ENCODE measurements at places on chromosomes 16 and 17.

- no peak for DNase-seq
Measured at GRCh38 chr17:5011928-5012327, 14.2 kb downstream of the KIF1C start.

DNA sequence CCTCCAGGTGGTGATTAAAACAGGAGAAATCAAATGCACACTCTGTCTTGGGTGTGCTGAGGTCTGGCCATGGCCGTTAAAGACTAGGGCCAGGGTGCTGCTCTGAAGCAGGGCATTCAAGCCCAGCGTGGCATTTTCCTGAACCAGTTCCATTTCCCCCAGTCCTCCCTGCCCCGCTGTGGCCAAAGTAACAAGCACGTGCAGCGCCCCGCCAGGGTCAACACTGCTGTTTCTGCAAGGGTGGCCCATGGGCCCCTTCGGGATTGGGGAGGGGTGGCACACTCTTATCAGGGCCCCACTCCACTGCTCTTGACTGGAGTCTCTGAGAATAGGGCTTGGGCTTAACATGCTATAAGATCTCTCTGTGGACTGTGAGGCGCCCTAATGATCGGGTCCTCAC, 72.9 kb downstream of the IL21R start:
- DNase-seq, result no peak

- DNase-seq, result no peak
Measured at GRCh38 chr16:8096211-8096610, 494.1 kb downstream of the TMEM114 start.

DNA sequence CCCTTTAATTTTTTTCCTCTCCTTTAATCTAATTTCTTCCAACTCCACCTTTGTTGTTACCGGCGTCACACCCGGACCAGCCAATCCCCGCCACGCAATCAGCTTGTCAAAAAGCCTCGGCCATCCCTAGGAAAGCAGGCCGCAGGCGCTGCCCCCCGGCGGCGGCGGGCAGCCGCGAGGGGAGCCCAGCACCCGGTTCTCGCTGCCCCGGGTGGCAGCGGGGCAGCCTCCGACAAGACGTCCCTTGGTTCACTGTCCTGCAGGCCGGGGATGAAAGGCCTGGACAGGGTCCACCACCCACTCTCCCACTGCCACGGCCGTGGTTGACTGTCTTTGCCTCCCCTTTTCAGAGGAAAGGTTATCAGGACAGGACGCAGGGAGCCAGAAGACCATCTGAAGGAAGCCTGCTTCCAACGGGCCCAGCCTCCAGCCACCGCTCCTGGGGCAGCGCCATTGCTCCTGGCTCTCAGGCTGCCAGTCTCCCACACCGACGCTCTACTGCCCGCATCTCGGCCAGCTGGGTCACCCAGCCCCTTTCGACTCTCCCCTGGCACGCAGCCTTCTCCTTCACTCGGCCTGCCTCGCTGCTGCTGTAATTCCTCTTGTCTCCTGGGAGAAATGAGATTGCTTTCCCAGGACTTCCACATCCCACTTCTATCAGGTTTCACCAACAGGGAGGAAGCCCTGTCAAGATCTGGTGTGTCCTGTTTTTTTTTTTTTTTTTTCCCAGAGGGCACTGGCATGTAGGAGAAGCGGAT, 2.8 kb upstream of the UBTF start:
- DNase-seq, result no peak

GRCh38 chr16:87747626-87748414, 18.0 kb downstream of the KLHDC4 start:
- no peak for DNase-seq

DNA sequence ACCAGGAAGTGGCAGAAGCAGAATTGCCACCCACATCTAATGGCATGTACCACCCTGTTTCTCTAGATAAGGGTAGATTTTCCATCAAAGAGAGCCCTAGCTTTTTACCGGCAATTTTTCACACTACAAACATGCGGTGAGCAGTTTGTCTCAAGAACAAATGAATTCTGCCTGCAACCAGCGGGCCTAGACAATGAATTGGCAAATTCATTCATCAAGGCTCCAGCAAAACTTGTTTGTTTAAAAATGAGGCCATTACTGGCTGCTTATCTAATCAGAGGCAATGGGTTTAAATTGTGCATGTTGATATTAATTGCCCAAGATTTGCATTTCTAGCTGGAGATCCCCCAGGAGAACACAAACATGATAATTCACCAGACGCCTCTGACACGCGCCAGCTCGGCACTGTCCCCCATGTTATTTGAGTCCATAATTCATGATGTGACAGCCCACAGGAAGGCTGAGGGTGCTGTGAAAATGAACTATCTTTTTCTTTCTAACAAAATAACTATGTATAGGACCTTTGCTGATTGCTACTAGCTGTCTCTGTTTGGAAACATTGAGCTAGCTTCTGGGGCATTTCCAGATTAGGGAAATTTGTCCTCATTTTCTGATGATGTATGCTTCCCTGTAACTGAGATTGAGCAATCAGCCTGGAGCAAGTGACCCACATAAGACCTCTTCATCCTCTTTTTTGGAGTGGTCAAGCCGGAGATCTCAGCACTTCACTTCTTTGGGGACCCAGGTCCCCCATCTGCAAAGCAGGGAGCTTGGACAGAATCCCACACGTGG, 80.8 kb downstream of the CNGB1 start:
- no peak for DNase-seq

GRCh38 chr16:85959686-85960085, 60.7 kb downstream of the IRF8 start:
- no peak for DNase-seq

- no peak for DNase-seq
Measured at GRCh38 chr16:12096828-12097522, 120.4 kb downstream of the SNX29 start.

GRCh38 chr16:67720236-67720635, 1.1 kb upstream of the GFOD2 start:
- DNase-seq, result no peak

DNA sequence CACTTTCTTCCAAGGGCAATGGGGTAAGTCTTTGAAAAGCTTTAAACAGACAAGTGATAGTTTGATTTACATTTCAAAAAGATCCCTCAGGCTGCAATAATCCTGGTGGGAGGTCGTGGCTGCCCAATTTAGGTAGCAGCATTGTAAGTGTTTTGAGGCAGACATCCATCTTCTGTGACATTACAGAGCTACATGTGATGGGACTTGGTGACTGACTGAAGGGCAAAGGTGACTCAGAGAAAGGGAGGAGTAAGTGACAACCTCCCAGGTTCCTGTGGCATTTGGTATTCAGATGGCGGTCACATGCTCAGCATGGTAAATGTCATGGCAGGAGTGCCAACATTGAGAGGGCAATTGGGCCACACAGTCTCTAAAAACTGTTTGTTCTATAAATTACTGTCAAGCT, 26.5 kb downstream of the STAT3 start:
- no peak for DNase-seq

DNA sequence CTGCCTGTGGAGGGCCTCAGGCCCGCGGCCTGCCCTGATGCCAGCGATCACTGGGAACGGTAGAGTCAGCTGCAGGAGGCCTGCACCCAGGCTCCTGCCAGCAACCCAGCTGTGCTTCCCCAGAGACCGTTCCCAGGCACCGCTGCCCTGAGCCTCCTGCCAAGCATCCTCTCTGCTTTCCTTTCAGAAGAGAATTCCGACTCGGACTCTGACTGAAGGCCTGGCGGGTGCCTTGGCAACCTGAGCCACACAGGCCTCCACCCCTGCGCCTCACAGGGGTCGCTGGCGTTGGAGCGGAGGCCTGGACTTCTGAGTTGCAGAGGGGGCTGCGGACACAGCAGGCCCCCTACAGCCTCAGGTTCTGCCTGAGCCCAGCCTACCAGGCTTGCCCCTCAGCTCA, 7.9 kb downstream of the CMTM3 start:
- no peak for DNase-seq

DNA sequence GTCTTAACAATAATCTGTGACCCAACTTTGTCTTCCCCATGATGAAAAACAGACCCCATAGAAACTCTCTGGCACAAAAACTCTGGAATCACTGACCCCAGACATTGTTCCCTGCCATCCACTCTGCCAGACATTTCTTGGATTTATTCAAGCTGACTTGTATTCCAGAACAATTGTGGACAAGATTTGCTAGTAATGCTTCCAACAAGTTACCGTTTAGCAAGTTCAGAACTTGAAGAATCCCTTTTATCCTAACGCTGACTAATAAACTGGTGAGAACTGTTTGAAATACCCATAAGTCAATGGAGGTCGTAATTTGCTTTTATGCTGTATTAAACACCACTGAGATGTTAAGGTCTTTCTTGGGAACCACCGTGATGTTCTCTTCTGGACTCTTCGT, 10.5 kb downstream of the HSBP1 start:
- no peak for DNase-seq

GRCh38 chr16:26441178-26441577, 625.5 kb upstream of the C16orf82 start:
- no peak for DNase-seq

- DNase-seq, result no peak
Measured at GRCh38 chr17:17120294-17120693, 78.0 kb downstream of the MPRIP start.

- DNase-seq, result no peak
Measured at GRCh38 chr16:17926461-17926860, 410.1 kb downstream of the NPIPA8 start.

DNA sequence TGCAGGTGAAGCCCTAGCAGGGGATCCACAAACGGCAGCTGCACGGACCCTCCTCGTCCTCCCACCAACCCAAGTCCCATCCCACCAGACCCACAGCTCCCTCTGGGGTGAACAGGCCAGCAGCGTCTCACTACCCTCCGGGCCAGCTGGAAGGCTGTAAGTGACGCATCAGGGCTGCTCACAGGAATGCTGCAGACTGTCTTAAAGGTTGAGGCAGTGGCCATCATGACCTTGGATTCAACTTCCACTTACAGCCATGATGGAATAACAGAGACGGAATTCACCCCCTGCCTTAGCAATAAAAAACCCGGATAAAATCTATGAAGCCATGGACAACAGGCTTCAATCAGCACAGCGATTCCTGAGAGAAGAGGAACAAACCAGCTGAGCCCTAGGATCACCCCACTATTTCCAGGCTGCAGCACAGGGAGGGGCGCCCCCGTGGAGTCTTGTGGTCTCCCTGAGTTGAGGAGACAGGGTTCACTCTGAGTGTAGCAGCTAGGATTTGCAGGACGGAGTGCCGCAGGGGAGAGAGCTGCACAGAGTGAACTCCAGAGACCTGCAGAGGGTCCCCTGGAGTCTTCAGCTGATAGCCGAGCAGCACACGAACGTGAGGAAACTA, 10.5 kb downstream of the FAM83G start:
- no peak for DNase-seq

- DNase-seq, result no peak
Measured at GRCh38 chr16:66814734-66815133, 13.3 kb upstream of the TERB1 start.

GRCh38 chr16:70429888-70430666, 8.8 kb downstream of the ST3GAL2 start:
- DNase-seq, result no peak

DNA sequence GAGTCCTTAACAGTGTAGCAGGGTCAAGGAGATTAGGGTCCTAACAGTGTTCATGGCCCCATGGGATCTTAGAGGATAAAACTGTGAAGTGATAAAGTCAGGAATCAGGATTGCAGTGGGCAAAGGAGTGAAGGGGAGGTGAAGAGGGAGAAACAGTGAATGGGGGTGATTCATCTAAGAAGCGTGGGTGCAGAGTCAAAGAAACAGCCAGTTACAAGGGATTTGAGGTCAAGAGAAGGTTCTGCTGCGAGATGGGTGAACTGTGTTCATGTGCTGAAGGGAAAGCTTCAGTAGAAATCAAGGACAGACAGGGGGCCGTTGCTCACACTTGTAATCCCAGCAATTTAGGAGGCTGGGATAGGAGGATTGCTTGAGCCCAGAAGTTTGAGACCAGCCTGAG, 5.9 kb downstream of the GTF3C1 start:
- no peak for DNase-seq

- peak; percentile 87 for DNase-seq
Measured at GRCh38 chr17:40177275-40177874, at the start of gene RAPGEFL1. Gene RAPGEFL1, plus strand, starts transcription at chr17:40177470. Its CDS starts 392 bp downstream, at chr17:40177862.

- no peak for DNase-seq
Measured at GRCh38 chr17:19388791-19389785, 2.1 kb upstream of the MFAP4 start.

- DNase-seq, result no peak
Measured at GRCh38 chr17:62045109-62045508, 20.0 kb downstream of the MED13 start.

GRCh38 chr16:66166490-66166889, 200.0 kb upstream of the CDH5 start:
- no peak for DNase-seq

- no peak for DNase-seq
Measured at GRCh38 chr17:7711051-7711755, 6.2 kb downstream of the EFNB3 start.

GRCh38 chr17:57465610-57466009, 209.3 kb downstream of the MSI2 start:
- DNase-seq, result no peak

- peak; percentile 47 for DNase-seq
Measured at GRCh38 chr16:27154705-27155521, 48.4 kb upstream of the KDM8 start.

DNA sequence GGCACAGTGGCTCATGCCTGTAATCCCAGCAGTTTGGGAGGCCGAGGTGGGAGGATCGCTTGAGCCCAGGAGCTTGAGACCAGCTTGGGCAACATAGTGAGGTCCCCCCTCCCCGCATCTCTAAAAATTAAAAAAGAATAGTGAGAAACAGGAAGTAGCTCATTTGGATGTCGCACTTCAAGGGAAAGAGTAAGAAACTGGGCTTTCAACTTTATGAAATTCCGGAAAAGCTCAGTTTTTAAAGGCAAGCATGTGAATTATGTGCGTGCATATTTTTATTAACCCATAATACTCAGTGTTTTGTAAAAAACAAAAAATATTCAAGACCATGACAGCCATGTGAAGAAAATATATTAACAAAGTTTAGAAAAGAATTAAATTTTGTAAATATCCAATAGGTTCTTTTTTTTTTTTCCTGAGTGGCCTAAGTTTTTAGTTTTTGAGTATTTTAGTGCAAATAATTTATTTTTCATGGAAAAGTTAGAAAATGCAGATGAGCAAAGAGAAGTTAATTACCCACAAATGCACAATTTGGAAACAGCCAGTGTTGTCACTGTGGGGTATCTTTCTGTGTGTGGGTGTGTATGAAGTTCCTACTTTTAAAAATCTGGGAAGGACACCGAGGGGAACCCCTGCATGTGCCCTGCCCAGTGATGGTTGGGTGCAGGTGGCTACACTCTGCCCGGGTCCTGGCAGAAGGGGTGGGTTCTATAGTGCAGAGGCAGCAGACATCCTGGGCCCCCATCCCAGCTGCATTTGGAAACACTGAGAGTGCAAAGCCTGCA, 40.0 kb downstream of the CIBAR2 start:
- no peak for DNase-seq

DNA sequence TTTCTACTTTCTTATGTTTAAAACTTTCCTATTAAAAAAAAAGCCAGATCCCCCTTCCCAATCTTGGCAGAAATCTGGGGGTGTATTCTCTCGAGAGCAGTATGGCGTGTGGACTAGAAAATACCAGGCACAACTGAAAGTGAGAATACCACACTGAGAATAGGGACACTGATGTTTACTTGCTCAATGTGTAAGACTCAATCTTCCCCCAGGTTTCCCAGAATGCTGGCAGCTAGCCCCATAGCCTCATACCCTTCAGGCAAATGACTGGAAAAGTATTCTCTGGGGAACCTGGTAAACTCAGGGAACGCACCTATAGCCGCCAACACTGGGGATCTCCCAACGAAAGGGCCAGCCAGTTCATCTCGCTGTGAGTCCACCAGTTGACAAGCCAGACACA, 15.3 kb downstream of the ZZEF1 start:
- no peak for DNase-seq

Measured in stimulated activated CD4-positive, alpha-beta T cell treated with anti-CD3 and anti-CD28 coated beads, Interleukin-15, amount 100 ng/mL, for 1 hour (primary cell).